CD8-positive, alpha-beta T cell (primary cell): ENCODE measurements at places on chromosomes 11 and 22. TPM values are rescaled to one million over a fixed set of nuclear protein-coding genes. Genes with fewer than 3 reads are reported as not detected.

GRCh38 chr11:2571598-2572281, 126.9 kb downstream of the KCNQ1 start:
- DNase-seq: no peak

DNA sequence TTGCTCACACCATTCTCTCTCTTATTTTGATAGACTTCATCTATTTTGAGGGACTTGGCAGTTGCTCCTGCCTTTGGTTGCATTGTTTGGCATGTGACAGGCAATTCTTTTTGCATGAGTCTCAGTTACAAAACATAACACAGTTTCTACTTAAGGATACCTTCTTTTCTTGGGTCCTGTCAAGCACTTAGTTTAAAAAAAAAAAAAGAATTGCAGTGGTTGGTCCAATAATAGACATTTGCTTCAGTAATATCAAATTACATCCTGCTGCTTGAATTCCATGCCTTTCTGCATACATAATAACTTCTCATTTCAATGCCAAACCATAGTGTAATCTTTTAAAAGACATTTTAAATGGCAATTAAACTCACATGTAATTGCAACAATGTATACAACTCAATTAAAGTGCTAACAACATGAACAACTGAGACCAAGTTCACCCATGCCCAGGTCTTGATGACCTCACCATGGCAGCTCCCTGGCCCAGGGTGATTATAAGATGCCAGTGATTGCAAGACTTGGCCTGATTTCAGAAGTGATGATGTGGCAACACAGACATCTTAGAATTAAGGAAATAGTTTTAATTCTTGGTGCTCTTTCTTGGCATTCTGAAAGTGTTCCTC, 32.2 kb upstream of the PLET1 start:
- DNase-seq: no peak

- no peak for DNase-seq
Observed at GRCh38 chr22:33476206-33476605, 418.0 kb upstream of the SYN3 start.

GRCh38 chr11:126181939-126182730, 29.3 kb downstream of the RPUSD4 start:
- no peak for DNase-seq

- DNase-seq: no peak
Observed at GRCh38 chr11:69033431-69033830, 15.3 kb upstream of the TPCN2 start.

HINFP gene
- total RNA-seq: 17.0 TPM

CD248 gene
- total RNA-seq: 41.1 TPM

OR8B8 gene
- not detected for total RNA-seq

NEFH gene
- total RNA-seq: 0.33 TPM

ABCG4 gene
- total RNA-seq: not detected
